ENCODE measurements at places on chromosomes 16 and 17. TPM values are rescaled to one million over a fixed set of nuclear protein-coding genes. Genes with fewer than 3 reads are reported as not detected.
A peak's percentile ranks its signal among the peaks of the same experiment; 100 is the strongest.

DNA sequence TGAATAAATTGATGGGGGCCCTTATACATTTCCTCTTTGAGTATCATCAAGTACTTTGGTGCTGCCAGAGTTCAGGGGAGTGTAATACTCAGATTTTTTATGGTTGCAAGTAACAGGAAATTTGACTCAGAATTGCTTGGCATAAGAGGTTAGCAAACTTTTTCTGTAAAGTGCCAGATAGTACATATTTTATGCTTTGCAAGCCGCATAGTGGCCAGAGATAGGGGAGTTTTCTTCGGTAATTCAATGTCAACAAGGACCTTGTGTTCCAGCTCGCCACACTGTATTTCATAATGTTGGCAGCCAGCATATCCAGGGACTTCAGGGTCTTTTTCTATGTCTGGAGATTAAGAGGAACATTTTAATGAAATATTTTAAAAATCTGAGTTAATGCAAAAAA is 51.0 kb upstream of the MARCHF10 start:
- H3K4me1 ChIP-seq: no peaks in the 10 kb centered on the region
- DNase-seq: peak; percentile 33
- H3K4me3 ChIP-seq: no peak overlapping the region
- H3K36me3 ChIP-seq: no peaks in the 10 kb centered on the region
- H3K27me3 ChIP-seq: peaks cover 4% of the 10 kb centered on the region
- H3K27ac ChIP-seq: no peak overlapping the region

DNA sequence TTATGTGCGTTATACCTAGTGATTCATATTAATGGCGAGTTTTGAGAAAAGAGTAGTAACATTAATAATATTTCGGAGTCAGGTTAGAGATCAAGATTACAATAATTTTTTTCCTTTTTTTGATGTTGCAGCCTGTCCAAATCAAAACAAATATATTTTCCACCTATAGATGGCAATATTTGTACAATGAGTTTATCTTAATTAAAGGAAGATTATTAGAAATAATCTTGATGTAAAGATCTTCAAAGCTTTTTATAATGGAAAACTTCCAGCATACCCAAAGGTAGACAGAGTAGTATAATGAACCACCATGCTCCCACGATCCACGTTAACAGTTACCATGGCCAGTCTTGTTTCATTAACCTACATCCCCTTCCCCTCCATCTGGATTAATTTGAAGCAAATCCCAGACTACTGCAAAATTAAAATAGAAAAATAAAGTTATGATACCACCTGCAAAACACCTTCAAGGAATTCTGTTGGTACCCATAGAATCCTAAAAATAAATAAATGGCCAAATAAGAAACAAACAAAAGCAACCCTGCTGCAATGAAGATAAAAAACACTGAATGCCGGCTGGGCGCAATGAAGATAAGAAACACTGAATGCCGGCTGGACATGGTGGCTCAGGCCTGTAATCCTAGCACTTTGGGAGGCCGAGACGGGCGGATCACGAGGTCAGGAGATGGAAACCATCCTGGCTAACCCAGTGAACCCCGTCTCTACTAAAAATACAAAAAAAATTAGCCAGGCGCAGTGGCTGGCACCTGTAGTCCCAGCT is 46.5 kb upstream of the GINS3 start:
- no peak overlapping the region for H3K27ac ChIP-seq
- no peak overlapping the region for H3K4me3 ChIP-seq

DNA sequence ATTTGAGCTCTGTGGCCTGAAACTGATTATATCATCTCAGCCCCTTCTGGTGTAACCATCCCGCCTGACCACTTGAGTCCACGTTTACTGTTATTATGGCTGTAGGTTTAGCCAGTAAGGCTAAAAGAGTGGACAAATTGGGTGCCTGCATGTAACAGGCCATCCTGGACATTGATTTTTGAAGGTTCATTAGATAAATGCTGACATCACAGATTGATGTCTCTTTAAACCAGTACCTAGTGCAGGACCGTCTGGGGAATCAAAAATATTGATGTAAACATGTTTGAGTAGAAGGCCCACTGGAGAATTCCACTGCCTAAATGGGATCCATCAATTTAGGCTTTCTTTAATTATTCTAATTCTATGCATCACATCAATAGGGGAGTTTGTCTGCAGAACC is 215.1 kb downstream of the IRX3 start:
- H3K27ac ChIP-seq: no peak overlapping the region
- H3K4me3 ChIP-seq: no peak overlapping the region
- no peaks in the 10 kb centered on the region for H3K36me3 ChIP-seq
- no peak for DNase-seq
- H3K4me1 ChIP-seq: no peaks in the 10 kb centered on the region
- no peaks in the 10 kb centered on the region for H3K27me3 ChIP-seq

GRCh38 chr17:76268015-76268749 is 3.0 kb downstream of the UBALD2 start:
- no peaks in the 10 kb centered on the region for H3K27me3 ChIP-seq
- DNase-seq: peak; percentile 70
- peaks cover 18% of the 10 kb centered on the region for H3K4me1 ChIP-seq
- H3K4me3 ChIP-seq: no peak overlapping the region
- H3K27ac ChIP-seq: peak overlapping the region; percentile 67

- no peaks in the 10 kb centered on the region for H3K36me3 ChIP-seq
- H3K4me1 ChIP-seq: no peaks in the 10 kb centered on the region
- no peak for DNase-seq
- no peak overlapping the region for H3K27ac ChIP-seq
Measured at GRCh38 chr17:80631142-80632045, 86.8 kb downstream of the RPTOR start.

- H3K4me1 ChIP-seq: peaks cover 51% of the 10 kb centered on the region
- no peaks in the 10 kb centered on the region for H3K27me3 ChIP-seq
- H3K4me3 ChIP-seq: peak overlapping the region; percentile 76
- peak; percentile 80 for DNase-seq
- H3K36me3 ChIP-seq: peaks cover 21% of the 10 kb centered on the region
Measured at GRCh38 chr16:2155977-2156848, 631 bp downstream of the TRAF7 start.

DNA sequence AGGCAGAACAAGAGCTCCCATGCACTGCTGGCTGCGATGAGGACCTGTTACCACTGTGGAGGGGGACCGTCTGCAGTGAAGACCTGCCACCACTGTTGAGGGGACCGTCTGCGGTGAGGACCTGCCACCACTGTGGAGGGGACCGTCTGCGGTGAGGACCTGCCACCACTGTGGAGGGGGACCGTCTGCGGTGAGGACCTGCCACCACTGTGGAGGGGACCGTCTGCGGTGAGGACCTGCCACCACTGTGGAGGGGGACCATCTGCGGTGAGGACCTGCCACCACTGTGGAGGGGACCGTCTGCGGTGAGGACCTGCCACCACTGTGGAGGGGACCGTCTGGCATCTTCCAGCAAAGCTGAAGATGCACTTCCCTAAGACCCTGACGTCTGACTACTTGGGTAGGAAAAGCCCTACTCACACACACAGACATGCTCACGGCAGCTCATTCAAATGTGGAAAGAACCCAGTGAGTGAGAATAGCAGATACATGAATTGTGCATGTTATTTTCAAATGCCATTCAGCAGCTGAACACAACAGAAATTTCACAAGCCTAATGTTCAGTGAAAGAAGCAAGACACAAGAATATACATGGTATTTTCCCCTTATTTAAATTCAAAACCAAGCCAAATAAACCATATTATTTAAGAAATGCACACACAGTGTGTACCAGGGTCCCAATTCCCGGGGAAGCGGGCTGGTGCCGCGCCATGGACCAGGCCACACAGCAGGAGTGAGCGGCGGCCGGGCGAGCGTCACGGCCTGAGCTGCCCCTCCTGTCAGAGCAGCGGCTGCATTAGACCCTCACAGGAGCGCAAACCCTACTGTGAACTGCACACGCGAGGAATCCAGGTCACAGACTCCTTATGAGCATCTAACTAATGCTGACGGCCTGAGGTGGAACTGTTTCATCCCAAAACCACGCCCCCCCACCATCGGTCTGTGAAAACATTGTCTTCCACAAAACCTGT is 64.2 kb upstream of the METRNL start:
- peaks cover 10% of the 10 kb centered on the region for H3K4me1 ChIP-seq
- no peak overlapping the region for H3K27ac ChIP-seq
- no peak overlapping the region for H3K4me3 ChIP-seq

DNA sequence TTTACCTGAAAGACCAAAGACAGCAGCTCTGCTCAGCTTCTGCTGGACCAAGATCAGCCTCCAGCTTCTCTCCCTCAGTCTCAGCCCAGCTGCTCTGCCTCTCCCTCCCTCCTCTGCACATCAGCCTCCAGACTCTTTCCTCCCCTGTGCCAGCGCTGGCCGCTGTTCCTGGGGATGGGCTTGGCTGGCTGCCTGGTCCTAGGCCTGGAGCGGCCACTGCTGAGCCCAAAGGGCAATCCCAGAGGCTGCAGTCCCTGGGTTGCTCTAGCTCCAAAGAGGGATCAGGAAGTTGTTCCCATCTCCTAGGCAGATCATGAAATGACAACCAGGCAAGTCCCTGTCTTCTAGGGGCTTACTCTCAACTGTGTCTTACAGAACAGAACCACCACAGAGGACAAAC is 31.3 kb downstream of the DCUN1D3 start:
- H3K36me3 ChIP-seq: no peaks in the 10 kb centered on the region
- H3K4me3 ChIP-seq: no peak overlapping the region
- H3K27me3 ChIP-seq: no peaks in the 10 kb centered on the region
- H3K4me1 ChIP-seq: peaks cover 35% of the 10 kb centered on the region
- DNase-seq: peak; percentile 82
- H3K27ac ChIP-seq: no peak overlapping the region

DNA sequence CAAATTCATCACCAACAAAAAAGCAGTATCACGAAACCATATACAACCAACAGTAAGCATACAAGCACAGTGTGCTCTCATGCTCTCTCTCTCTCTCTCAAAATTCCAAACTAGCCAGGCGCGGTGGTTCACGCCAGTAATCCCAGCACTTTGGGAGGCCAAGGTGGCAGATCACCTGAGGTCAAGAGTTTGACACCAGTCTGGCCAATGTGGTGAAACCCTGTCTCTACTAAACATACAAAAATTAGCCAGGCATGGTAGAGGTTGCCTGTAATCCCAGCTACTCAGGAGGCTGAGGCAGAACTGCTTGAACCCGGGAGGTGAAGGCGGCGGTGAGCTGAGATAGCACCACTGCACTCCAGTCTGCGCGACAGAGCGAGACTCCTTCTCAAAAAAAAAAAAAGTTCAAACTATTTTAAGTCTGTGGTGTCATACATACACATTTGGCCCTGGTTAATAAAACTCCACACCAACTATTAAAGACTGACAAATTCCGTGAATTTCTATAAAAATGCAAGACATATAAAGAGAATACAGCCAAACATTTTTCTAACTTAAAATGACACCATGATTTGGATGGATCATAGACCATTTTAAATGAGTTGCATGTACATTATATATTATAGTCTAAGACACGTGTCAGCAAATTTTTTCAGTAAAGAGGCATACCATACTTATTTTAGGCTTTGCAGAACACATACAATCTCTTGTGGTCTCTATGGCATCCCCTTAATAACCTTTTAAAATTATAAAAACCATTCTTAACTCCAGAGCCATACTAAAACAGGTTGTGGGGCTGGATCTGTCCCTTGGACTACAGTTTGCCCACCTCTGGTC is 30.9 kb downstream of the GLG1 start:
- no peak for DNase-seq
- no peak overlapping the region for H3K4me3 ChIP-seq
- no peaks in the 10 kb centered on the region for H3K4me1 ChIP-seq
- no peaks in the 10 kb centered on the region for H3K36me3 ChIP-seq
- H3K27ac ChIP-seq: no peak overlapping the region

Gene EVI2B
- total RNA-seq: 0.33 TPM

Gene XAF1
- total RNA-seq: 57.5 TPM

Gene PRAC1
- total RNA-seq: not detected

Gene ACBD4
- 18.0 TPM for total RNA-seq

Gene C17orf78
- total RNA-seq: not detected

Gene CACNA1H
- total RNA-seq: 0.26 TPM
